Cortex of kidney (tissue), 1 donor: ENCODE measurements at places on chromosomes 1 and 21.

DNA sequence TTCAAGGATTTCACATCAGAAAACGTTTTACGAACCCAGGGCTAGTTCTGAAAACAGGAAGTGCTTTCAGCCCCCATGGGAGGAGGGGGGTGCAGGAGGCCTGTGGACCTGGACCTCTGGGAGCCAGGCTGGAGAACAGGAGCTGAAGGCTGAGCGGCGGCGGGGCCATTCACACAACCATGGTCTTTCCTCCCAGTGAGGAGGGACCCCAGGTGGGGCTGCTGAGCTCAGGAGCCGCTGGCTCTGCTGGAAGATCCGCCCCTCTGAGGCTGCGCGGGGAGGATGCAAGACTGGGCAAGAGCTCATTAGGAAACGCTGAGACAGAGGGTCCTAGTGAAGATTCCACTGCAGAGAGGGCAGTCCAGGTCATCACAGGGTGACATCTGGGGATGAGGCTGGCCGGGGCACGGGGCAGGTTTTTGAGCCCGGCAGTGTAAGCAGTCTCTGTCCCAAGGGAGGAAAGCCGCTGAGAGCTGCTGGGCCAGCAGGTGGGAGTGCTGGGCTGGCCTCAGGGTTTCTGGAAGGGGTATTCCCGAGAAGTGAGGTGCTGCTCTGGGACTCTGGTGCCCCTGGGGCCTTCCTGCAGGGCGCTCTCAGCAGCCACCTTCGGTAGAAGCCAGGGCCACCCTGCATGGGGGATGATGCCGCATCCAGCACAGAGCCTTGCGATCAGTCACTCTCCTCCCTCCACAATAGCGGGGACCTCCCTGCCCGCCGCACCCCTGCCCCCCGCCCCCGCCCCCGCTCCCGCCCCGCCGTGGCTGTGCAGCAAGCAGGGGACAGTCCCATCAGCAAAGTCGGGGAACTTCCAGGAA lies 7.5 kb downstream of the MX2 start:
- DNase-seq = no peak

DNA sequence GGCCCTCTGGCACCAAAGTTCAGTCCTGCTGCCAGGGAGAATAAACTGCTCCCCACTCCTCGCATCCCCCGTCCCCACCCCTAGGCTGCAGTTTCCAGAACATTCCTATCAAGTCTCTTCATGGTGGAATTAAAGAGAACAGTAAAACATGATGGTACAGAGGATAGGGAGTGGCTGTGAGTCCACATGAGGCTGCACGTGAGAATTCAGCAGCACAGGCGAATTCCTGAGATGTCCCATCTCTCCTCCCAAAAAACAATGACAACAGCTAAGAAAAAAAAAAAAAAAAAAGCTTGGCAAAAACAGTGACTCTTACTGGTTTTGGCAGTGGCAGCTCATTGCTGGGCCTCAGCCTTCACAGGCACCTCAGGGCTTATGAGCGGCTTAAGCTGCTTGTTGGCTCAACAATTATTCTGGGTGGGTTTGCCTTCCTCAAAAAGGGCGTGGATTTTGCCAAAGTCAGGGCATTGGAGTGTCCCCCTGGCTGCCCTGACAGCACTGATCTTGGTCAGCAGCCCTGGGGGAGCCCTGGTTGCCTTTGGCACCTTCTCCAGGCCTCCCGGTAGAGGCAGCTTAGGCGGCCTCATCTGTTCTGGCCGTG lies 5.7 kb upstream of the IFFO2 start:
- no peak for DNase-seq

GRCh38 chr1:41917835-41918449 lies 780 bp downstream of the HIVEP3 start:
- no peak for DNase-seq

- no peak for DNase-seq
Measured at GRCh38 chr1:245440922-245441321, 286.1 kb downstream of the KIF26B start.

DNA sequence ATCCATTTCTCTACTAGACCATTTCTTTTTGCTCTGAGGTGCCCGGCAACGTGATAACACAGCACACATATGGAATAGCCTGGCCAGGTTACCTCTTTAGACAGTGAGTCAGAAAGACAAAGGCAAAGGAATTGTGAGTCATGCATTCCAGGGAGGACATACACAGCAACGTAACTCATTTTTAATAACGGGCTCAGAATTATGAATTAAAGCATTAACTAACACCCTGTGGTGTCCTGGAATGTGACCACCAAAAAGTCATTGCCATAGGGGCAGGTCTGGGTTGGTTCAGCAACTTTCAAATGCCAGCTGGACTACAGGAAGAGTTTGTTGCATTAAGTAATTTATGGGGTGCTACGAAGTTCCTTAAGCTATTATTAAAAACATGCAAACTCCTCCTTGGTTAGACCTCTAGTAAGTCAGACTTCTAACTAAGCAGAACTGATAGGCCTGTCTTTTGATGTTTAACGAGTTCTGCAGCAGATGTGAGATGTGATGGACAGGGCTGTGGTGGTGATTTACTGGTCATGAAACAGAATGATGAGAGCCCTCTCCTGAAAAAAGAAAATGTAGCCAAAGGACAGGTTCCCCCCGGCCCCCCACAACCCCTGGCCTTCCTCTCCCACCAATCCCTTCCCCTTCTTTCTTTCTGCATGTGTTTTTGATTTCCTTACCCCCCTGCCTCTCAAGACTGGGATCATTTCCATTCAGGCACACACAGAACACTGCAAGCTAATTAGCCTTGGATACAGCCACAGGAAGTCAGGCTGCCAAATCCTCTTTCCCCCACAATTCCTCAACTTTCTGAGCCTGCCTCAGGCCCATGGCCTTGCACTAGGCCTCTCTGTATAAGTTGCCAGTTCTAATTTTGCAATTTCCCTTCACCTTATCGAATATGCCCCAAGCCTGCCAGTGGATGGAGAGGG lies 88.9 kb upstream of the HAO2 start:
- DNase-seq = no peak

GRCh38 chr1:93732514-93732913 lies 50.9 kb upstream of the BCAR3 start:
- no peak for DNase-seq

DNA sequence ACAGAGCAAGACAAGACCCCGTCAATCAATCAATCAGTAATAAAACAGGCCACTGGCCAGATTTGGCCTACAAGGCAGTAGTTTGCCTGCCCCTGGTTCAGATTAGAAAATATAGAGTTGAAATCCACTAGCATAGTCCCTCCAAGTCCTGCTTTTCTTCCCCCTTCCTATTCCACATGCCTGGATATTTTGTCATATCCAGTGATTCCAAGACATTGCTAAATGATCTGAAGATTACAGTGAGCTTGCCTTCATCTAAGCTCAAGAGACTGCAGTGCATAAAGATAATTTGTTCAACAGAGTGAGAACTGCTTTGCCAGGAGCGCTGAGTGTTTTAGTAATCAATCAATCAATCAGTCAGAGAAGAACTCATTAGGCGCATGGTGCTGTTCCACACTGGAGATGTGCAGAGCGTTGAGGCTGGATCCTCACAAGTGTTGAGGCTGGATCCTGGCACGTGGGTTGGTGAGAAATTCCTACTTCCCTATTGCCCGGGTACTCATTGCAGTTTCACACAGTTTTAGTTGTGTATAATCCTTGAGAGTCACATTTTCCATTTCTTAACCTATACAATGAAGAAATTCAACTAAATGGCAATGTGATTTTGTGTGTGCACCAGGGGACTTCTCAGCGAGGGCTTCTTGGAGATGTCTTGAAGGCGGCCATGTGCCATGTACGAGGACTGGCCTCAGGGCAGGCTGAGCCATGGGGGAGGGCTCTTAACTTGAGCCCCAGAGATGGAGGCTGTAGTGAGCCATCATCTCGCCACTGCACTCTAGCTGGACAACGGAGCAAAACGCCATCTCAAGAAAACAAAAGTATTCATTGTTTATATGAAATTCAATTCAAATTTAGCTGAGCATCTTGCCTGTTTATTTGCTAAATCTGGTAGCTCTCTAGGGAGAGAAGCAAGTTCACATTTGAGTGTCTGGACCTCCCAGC lies 76.3 kb downstream of the TOMM20 start:
- no peak for DNase-seq

GRCh38 chr1:54245501-54245900 lies 45.5 kb downstream of the MRPL37 start:
- no peak for DNase-seq

DNA sequence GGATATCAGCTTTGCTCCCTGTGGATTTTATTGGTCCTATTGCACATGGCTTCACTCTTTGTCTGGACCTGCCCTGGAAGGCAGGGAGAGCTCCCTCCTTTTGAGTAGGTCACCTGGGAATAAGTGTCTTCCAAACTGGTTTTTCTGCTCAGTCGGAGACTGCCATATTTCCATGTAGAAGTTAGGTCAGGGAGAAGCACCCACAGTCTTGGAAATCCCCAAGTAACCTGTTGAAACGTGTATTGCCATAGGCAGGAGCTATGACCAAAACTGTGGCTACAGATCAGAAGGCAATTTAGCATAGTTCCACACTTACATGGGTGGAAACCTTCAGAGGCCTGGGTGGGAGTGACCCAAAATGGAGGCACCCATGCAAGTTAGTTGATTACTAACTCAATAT lies 3.5 kb upstream of the GNG12 start:
- no peak for DNase-seq

GRCh38 chr1:210558302-210558701 lies 229.6 kb downstream of the HHAT start:
- no peak for DNase-seq
